ENCODE measurements at places on chromosomes 3 and 15.
A peak's percentile ranks its signal among the peaks of the same experiment; 100 is the strongest.

- DNase-seq: peak; percentile 21
These were observed 9.3 kb upstream of the ATP13A4 start for GRCh38 chr3:193564012-193564411.

DNA sequence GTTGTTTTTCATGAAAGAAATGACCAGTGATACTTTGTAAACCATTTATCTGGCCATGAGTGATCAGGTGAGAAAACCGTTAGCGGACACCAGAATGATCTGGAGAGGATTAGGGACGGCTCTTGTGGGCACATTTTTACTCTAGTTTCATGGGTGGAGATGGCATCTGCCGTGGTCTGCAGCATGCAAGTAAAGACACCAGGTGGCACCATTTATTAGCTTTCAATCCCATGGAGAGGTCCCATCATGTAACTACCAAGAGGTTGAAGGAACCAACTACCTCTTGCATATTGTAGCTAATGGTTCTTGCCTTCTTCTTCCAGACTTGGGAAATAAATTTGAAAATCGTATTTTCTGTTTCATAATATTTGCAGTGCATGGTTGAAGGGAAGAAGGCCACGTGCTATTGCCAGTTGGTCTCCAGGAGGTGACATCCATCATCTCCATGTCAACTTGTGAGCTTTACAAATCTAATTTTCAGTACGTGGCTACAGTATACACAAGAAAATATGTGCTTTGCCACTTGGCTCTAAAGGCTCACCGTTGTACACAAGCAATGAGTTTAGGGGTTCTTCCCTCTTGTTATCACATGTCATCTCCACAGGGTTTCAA lies 1.5 kb upstream of the MAPKBP1 start:
- DNase-seq: peak; percentile 60

GRCh38 chr15:84003791-84004503 lies 231.6 kb upstream of the GOLGA6L4 start:
- DNase-seq: no peak

GRCh38 chr15:48190932-48191573 lies 412 bp upstream of the CTXN2 start:
- DNase-seq: peak; percentile 91

DNA sequence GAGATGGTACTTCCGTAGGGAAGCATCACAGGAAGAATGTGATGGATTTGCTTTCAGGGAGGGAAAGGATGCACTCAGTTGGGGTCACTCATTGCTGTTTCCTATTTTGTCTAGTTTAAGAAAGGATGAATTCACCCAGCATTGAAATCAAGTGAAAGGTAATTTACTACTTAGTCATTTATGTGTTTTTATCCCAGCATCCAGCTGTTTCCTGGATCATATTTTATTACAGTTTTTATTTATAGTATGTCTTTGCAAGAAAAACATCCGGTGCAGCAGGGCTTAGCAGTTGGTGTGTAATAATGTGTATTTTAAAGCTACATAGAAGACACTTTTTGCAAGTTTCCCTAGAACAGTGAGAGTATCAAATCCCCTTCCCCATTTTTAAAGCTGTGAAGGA lies 37.4 kb upstream of the GOLGA8B start:
- DNase-seq: no peak

GRCh38 chr3:32354362-32354778 lies 37.3 kb upstream of the CMTM7 start:
- DNase-seq: no peak

DNA sequence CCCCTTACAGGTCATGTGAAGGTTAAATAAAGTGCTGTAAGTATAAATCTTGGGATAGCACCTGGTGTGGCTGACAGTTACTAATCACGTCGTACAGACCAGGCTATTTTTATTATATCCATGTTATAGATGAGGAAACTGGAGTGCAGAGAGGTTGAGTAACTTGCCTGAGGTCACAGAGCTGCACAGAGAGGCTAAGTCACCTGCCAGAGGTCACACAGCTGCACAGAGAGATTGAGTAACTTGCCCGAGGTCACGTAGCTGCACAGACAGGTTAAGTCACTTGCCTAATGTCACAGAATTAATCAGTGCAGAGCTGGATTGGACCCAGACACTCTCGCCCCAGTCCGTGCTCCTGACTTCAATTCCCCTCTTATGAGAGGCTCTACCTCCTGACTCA lies 171.5 kb downstream of the NUP210 start:
- DNase-seq: no peak

DNA sequence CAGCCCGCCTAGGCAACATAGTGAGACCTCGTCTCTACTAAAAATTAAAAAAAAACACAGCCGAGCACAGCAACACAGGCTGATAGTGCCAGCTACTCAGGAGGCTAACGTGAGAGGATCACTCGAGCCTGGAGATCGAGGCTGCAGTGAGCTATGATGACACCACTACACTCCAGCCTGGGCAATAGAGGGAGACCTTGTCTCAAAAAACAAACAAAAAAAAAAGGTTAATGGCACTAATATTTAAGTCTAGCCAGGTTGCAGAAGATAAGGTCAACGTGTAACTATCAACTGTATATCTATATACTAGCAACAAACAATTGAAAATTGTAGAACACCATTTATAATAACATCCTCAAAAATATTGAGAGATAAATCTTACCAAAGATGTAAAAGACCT lies 75.1 kb downstream of the MYO9A start:
- DNase-seq: no peak

GRCh38 chr15:67720556-67721175 lies 104.6 kb upstream of the SKOR1 start:
- no peak for DNase-seq

DNA sequence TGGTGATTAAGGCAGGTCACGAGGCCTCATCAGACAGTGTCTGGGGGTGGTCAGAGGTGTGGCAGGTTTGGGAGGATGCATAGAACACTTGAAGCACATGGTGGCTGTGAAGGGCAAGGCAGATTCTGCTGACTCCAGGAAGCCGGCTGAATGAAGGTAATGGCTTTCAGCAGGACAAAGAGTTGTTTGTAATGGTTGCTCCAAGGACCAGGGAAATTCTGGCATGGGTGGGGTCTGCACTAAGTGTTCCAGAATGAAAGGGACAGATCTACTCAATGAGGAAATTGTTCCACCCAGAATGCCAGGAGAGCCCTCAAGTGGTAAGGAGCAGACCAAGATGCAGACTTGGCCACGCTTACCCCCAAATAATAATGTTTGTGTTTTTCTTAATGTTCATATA lies 70.7 kb upstream of the ACAD9 start:
- DNase-seq: no peak

- DNase-seq: no peak
These were observed 287.5 kb downstream of the RBMS3 start for GRCh38 chr3:29568355-29568754.

DNA sequence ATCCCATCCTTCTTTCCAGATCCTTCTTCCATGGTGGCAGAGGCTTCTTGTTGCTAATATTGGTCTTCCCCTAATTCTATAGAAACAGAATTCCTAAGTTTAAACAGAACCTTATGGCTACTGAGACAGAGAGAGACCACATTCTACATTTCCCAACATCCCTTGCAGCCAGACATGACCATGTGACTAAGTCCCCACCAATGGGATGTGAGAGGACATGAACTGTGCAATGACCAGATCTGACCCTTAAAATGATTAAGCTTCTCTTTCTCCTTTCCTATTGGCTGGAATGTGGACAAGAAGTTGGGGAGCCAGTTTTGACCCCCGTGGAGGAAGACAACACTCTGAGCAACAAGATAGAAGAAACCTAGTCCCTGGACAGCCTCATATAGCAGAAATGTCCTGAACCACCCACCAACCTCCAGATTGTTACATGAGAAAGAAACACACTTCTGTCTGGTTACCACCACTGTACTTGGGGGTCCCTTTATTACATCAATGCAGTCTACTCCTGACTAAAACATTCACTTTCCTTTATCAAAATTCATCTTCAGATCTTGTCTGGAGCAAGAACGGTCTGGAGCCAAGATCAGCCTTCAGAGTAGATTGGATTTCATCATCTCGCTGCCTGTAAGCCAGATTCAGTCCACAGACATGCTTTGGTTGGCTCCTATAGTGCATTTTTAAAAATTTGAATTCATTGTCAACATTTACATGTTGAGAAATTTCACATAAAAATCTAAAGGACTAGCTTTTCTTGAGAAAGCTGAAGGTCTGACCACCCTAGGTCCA lies 183.9 kb downstream of the SHQ1 start:
- no peak for DNase-seq

DNA sequence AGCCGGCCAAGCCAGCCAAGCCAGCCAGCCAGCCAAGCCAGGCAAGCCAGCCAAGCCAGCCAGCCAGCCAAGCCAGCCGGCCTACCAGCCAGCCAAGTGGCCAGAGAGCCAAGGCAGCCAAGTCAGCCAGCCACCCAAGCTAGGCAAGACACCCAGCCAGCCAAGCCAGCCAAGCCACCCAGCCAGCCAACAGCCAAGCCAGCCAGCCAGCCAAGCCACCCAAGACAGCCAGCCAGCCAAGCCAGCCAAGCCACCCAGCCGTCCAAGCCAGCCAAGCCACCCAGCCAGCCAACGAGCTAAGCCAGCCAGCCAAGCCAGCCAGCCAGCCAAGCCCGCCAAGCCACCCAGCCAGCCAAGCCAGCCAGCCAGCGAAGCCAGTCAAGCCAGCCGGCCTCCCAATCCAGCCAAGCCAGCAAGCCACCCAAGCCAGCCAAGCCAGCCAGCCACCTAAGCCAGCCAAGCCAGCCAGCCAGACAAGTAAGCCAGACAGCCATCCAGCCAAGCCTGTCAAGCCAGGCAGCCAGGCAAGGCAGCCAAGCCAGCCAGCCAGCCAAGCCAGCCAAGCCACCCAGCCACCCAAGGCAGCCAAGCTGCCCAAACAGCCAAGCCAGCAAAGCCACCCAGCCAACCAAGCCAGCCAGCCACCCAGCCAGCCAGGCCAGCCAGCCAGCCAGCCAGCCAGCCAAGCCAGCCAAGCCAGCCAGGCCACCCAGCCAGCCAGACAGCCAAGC lies 200.5 kb downstream of the GOLGA6L6 start:
- DNase-seq: peak; percentile 41

GRCh38 chr3:25384471-25384870 lies 43.6 kb upstream of the RARB start:
- DNase-seq: no peak

DNA sequence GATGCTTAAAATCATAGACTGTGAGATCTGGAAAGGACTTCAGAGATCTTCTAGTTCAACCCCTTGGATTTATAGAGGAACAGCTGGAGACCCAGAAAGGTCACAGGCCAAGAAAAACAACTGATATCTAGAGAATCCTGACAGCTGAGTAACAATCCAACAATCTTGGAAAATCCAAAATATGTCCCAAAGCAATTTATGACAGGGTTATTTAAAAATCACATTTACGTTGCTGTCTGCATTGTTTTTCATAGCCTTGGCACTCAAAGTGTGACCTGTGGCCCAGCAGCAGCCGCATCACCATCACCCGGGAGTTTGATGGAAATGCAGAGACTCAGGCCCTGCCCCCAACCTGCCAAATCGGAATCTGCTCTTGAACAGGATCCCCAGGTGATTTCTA lies 78.8 kb downstream of the FBN1 start:
- no peak for DNase-seq
